ENCODE measurements at places on chromosomes 2 and 18. TPM values are rescaled to one million over a fixed set of nuclear protein-coding genes. Genes with fewer than 3 reads are reported as not detected.

GRCh38 chr18:28728891-28729290 is 552.0 kb upstream of the CDH2 start:
- no peak for DNase-seq

GRCh38 chr2:73103018-73103542 is 9.7 kb downstream of the RAB11FIP5 start:
- no peak for DNase-seq

Gene MC5R
- not detected for total RNA-seq

DNA sequence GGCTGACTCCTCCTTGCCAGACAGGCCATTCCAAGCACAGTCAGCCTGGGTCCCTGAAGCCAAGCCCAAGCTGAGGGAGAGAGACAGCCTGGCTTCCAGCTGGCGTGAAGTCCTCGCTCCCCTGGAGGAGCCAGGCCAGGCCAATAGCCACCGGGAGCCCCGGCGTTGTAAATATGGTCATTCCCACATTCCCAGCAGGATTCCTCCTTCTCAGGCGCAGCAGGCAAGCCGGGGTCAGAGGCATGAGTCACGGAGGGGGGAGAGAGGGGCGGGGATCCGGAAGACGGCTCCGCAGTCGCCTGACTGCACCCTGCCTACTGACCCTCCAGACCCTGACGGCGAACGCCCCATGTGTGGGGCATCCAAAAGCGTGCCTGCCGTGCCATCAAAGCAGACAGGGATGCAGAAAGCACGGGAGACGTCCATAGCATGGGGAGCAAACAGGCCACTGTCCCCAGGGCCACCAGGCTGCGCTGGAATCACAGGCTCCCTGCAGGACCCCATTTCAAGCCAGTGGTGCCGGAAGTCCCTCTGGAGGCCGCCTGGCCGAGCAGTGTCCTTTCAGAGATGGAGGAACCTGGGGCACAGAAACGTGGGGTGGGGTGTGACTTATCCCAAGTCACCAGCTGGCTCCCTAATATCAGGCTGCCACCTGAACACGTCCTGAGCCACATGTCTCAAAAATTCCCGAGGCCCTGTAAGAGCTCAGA is 48.2 kb downstream of the TWIST2 start:
- no peak for DNase-seq

DNA sequence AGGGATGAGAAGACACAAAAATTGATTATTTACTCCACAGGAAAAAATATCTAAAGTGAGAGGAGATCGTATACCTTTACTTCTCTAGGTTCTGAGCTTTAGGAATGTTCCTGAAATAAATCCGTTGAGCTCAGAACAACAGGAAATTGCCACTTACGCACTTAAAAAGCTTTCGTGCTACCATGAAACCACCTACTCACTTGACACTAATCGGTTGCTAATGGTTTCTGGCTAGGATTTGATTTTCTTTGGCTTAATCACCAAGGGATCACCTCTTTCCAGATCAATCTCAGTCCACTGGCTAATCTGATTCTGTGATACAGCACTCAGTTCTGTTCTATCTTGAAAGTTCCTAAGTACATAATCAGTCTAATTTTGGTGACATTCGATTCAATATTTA is 419.6 kb downstream of the DLGAP1 start:
- DNase-seq = no peak

DNA sequence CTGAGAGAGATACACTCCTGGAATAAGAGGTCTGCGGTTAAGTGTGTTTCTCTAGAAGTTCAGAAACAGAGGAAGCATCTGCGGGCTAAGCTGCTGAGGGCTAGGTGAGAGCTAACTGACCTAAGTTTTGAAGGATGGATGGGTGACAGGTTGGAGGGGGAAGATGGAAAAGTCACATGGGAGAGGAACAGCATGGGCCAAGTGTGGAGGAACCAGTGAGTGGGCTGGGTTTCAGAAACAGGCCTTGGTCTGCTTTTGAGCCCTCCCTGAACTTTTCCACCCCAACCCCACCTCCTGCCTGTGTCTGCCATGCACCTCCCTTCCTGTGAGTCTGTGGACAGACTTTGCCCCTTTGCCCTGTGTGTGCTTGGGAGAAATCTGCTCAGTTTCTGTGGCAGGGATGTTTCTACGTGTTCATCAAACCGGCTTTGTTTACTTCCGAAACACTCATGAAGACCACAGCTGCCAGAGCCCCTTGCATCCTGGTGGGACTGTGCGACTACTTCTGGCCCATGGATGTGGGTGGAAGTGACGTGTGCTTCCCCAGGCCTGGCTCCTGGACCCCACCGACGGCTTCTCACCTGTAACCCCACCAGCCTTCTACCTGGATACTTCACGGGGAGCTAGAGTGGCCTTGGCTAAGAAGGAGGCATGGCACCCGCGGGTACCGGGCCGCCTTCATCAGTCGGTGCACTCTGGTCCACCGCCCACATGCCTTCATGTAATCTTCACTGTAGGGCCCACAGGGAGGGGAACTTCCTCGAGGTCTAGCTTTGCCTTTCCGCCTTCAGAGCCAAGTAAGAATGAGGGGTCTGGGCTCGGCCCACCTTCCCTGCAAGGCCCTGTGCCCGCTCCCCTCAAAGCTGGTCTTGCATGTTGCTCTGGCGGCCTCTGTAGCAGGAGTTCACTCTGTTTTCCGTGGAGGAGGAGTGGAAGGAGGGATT is 1.4 kb upstream of the HPCAL1 start:
- no peak for DNase-seq

Gene FAM228A
- not detected for total RNA-seq

DNA sequence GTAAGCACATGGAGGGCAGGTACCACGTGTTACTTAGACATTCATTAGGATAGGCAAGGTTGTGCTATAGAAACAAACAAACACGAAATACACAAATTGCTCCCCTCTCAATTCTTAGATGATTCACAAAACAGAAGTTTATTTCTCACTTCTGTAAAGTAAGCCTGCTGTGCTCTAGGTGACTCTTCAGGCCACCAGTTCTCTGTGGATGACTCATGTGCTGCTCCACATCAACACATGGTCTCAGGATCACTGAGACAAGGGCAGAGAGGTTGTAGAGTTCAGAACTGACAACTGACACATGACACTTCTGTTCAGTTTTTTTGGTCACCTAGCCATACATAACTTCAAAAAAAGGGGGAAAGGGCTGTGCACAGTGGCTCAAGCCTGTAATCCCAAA is 70.6 kb downstream of the DAW1 start:
- no peak for DNase-seq

DNA sequence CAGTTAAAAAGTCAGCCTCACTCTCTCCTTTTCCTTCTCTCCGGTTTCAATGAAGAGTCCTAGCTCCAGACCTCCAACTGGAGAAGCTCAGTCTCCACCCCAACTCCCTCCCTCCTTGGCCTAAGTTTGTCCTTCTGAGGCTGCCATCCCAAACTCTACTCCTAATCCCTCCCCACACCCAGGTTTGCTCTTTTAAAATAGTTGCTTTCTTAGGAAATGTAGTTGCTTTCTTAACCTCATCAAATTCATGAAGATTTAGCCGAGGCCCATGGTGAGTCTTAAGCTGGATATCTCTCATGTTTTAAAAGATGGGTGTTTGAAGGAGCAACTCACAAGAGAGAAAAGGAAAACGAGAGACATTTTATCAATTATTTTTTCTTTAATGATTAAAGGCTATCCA is 937 bp upstream of the LANCL1 start:
- peak; percentile 66 for DNase-seq

Gene SPC25
- total RNA-seq = 29.8 TPM

Gene SF3B6
- total RNA-seq = 129 TPM

GRCh38 chr18:29540548-29540947 is 1363.6 kb upstream of the CDH2 start:
- DNase-seq = no peak

- DNase-seq = no peak
Measured at GRCh38 chr2:202754936-202755335, 116.6 kb downstream of the ICA1L start.

Gene CNRIP1
- not detected for total RNA-seq

Gene SERPINB10
- not detected for total RNA-seq

DNA sequence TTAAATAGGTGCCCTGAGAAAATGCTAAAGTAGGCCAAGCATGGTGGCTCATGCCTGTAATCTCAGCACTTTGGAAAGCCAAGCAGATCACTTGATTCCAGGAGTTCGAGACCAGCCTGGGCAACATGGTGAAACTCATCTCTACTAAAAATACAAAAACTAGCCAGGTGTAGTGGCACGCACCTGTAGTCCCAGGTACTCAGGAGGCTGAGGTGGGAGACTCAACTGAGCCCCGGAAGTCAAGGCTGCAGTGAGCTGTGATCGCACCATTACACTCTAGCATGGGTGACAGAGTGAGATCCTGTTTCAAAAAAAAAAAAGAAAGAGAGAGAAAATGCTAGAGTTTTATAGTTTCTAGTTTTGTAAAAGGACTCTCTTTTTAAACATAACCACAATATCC is 12.0 kb downstream of the ANKRD44 start:
- DNase-seq = no peak

Gene COLEC11
- 0.15 TPM for total RNA-seq

GRCh38 chr18:62101321-62101721 is 85.5 kb downstream of the PIGN start:
- no peak for DNase-seq

GRCh38 chr2:196247976-196248280 is 76.5 kb upstream of the STK17B start:
- no peak for DNase-seq

- DNase-seq = no peak
Measured at GRCh38 chr18:41347057-41347456, 608.0 kb upstream of the PIK3C3 start.

Gene OR6B2
- not detected for total RNA-seq

DNA sequence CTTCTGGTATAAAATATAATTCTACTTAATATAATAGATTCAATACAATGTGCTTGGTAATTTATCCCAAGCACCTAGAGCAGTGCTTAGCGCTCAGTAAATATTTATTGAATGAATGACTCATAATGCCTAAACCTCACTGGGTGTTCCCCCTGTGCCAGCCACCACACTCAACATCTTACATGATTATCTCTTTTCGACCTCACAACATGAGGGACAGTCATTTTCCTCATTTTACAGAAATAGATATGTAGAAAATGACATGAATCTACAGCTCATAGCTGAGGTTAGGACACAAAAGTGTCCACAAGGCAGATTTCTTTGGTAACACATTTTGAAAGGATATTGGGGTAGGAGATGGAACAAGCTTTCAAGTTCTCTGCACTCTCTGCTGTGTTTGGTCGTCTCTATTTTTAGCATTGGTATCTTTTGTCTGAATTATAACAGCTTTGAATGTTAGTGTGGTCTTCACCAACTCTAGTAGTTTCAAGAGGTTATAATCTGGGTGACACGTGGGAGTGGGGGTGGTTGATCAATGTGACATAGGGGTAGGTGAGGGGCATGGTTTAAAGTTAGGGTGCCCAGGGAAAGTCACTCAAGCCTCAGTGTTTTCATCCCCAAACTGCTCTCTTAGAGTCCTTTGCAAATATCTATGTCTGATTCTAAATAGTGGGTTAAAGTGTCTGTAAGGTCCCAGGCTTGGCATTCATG is 9.8 kb downstream of the MYOM1 start:
- no peak for DNase-seq

Gene ALPG
- total RNA-seq = 0.10 TPM

Gene HOXD3
- total RNA-seq = 1.4 TPM

DNA sequence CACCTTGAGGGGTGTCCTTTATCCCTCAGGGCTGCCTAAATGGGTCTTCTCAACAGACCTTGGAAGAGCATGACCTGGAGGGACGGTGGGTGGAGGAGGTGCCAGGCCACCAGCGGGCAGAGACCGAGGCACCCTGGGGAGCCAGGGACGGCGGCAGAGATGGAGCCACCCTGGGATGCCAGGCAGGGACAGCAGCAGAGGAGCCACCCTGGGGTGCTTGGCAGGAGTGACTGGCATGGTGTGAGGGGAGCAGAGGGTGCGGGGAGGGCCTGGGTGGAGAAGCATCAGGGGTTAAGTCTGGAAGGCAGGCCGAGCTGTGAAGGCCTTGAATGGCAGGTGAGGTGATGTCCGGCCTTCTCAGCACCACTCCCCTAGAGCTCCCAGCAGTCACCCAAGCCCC is 56.1 kb downstream of the CIB4 start:
- no peak for DNase-seq

Gene DSG4
- total RNA-seq = 0.07 TPM

GRCh38 chr2:241187101-241187917 is 1.2 kb upstream of the ANO7 start:
- DNase-seq = no peak

- no peak for DNase-seq
Measured at GRCh38 chr18:59229191-59229590, 9.2 kb downstream of the GRP start.

- DNase-seq = no peak
Measured at GRCh38 chr2:37711831-37712230, 40.4 kb upstream of the CDC42EP3 start.

DNA sequence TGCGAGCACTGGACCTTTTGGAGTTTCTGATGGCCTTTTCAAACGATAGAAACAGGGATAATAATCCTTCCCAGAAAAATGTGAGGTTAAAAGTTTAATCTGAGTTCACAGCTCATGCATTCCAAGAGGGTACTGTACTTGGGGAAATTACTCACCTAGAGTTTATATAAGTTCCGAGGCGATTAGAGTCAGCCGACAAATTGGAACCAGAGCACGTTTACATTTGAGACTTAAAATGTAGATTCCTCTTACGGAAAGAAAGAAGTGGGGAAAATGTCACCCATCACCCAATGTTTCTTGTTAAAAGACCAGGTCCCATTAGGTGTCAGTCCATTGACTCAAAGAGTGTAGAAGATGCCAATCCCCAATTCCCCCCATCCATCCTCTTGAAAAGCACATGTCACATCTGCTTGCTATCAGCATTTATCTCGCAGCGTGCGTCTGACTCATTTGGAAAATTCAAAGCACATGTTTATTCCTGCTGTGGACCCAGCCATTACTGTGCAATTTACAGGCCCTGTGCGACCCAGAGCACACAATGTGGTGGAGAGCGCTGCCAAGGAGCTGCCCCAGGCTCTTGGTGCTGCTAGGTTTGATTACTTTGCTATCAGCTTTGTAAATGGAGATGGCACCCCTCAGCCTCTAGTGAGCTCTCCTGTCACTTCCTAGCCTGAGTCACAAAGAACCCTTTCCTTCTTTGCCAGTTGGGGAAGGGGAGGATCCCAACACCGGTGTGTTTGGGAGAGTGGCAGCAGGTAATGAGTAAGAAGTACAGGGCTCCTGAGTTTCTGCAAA is 104.8 kb downstream of the COLEC12 start:
- no peak for DNase-seq

DNA sequence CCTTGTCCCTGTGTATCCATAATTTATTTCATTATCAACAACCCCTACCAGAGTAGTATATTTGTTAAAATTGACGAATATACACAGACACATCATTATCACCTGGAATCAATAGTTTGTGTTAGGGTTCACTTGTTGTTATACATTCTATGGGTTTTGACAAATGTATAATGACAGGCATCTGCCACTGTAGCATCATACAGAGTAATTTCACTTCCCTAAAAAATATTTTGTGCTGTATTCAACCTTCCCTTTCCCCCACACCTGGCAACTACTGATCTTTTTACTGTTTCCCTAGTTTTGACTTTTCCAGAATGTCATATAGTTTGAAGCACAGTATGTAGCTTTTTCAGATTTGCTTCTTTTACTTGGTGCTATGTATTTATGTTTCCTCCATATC is 132.0 kb downstream of the ZNF804A start:
- no peak for DNase-seq

Data from HCT116 (cell line).